Stimulated activated effector memory CD8-positive, alpha-beta T cell treated with anti-CD3 and anti-CD28 coated beads, Interleukin-12 subunit alpha, Interleukin-12 subunit beta, amount 100 ng/mL, for 72 hours (primary cell): ENCODE measurements at places on chromosomes 7 and 10.

GRCh38 chr7:150435390-150436073 lies 14.9 kb upstream of the GIMAP8 start:
- DNase-seq: no peak

DNA sequence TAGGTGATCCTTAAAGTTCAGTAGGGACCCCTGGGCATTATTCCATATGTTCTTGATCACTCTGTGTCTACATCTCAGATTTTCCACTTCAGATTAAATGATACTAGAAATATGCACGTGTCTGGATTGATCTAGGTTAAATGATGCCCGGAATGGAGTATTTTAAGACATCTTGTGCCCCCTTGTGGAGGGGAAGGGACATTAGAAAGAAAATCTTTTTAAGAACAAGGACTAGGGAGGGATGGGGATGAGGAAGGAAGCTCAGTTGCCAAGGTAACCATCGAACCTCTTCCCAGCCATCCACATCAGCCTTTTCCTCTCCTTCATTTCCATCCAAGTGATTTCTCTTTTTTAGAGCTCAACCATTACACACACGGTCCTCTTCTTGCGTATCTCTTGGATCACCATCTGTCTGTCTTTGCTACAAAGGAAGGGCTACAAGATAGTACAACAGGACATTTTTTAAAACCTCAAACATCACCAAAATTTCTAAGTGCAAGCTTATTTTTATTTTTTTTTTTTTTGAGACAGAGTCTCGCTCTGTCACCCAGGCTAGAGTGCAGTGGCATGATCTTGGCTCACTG lies 40.5 kb downstream of the PRSS2 start:
- DNase-seq: no peak

DNA sequence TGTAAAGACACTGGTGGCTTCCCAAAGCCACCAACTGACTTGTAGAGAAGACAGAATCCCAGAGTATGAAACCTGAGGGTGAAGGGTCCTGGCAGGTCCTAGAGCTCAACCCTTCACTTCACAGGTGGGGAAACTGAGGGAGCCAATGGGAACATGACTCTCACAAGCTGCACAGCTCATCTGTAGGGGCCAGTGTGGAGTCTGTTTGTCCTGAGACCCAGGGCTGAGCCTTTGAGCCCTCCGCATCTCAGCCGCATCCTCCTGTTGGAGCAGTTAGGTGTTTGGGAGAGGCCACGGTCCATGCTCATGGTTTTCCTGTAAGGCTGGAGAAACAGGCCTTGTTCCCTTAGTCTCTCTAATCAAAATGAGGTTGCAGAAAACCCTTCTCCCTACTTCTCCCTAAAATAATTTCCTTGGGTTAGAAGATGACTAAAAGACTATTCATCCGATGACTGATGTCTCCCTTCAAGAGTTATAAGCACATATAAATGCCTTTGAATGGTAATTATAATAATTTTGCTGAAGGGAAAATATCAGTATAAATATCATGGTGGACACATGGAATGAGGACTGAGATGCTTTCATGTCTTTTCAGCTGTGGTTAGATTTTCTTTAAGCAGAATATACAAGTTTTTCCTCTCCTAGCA lies 10.3 kb downstream of the HTRA1 start:
- no peak for DNase-seq

GRCh38 chr7:130959743-130960207 lies 225.8 kb upstream of the KLF14 start:
- DNase-seq: no peak

DNA sequence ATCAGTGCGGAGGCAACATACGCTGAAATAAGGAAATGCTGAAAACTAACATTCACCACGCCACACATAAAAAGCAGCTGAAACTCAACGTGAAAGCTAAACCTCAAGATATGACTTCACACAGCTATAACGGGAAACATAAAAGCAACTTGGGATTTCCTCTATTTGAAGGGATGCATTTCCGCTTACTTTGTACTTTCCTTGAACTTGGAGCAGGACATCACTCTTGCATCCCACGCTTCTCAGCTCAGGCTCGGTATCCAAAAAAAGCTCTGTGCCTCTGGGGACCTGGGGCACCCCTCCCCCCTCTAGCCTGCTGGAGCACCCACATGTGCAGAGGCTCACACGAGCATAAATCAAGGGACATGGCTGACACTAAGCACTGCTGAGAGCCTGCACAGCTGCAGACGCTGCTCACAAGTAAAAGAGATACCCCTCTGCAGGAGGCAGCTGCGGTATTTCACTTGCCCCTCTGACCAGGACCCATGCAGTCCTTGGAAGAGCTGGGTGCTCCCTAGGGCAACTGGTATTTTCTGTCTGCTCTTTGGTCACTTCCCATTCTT lies 34.2 kb downstream of the PARD3 start:
- no peak for DNase-seq

DNA sequence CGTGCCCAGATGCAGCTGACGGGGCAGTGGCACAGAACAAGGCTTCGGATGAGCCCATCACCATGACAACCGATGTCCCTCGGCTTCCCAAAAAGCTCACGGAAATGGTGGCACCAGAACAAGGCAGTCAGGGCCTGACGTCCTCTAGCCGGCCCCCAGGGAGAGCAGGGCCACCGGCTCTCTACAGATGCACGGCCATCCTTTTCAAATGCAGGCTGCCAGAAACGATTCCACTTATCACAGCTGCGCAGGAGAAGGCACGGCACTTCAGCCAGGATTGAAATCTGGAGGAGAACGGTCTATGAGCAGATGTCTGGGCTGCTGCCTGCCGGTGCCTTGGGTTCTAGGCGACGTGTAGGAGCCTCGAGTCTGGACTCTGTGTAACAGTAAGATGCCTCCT lies 223.8 kb downstream of the ZMYND11 start:
- no peak for DNase-seq

DNA sequence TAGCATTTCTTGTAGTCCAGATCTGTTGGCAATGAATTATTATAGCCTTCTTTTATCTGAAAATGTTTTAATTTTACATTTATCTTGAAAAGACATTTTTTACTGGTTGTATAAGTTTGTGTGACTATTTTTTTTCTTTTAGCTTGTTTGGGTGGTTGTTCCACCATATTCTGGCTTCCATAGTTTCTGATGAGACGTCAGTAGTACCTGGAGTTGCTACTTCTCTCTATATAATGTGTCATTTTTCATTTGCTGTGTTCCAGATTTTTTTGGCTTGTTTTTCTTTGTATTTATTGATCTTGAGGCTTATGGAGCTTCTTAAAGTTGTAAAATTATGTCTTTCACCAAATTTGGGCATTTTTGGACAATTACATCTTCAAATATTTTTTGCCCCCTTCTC lies 168.8 kb downstream of the DNAJB6 start:
- DNase-seq: no peak

- DNase-seq: no peak
These were observed 291.9 kb downstream of the DOCK4 start for GRCh38 chr7:111914291-111914690.

GRCh38 chr10:42475168-42476098 lies 162.9 kb downstream of the ZNF33B start:
- no peak for DNase-seq

DNA sequence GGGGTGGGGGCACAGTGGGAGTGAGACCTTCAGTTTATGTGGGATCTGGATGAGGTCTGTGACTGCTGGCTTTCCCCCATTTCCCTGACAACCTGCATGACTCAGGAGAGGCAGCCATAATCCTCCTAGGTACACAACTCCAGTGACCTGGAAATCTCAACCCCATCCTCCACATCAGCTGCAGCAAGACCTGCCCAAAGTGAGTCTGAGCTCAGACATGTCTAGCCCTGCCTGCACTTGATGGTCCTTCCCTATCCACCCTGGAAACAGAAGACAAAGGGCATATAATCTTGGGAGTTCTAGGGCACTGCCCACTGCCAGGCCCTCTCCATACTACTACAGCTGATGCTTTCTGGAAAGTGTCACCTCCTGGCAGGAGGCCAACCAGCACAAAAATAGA lies 75.6 kb downstream of the GRM8 start:
- no peak for DNase-seq

- DNase-seq: no peak
These were observed 34.2 kb downstream of the ELMO1 start for GRCh38 chr7:37414352-37414983.

DNA sequence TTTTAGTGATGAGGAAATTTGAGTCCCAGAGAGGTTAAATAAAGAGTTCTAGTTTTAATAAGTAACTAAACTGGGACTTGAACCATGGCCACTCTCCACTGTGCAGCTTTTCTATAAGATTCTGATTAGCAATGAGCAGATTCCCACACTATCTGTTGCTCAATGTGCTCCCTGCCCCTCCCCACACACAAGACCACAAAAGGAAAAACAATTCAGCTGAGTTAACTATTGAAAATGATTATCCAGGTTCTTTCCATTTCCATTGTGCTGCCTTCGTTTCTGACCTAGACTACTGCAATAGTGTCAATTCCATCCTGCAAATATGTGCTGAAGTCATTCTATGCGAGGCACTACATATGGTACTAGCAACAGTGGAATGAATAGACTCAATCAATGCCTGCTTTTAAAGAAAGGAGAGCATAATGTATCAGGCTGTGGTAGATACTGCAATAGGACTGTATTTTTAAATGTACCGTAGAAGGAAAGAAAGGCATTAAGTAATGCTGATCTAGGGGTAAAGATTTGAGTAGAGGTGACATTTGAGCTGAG lies 97.0 kb downstream of the SEMA3C start:
- DNase-seq: no peak

- no peak for DNase-seq
These were observed 142.4 kb upstream of the SAMD8 start for GRCh38 chr10:74969093-74969492.
